ENCODE measurements at places on chromosomes 12 and 14.

- DNase-seq = no peak
Measured at GRCh38 chr12:132909030-132909368, 21.6 kb upstream of the CHFR start.

- DNase-seq = no peak
Measured at GRCh38 chr12:44848703-44849085, 27.4 kb downstream of the NELL2 start.

DNA sequence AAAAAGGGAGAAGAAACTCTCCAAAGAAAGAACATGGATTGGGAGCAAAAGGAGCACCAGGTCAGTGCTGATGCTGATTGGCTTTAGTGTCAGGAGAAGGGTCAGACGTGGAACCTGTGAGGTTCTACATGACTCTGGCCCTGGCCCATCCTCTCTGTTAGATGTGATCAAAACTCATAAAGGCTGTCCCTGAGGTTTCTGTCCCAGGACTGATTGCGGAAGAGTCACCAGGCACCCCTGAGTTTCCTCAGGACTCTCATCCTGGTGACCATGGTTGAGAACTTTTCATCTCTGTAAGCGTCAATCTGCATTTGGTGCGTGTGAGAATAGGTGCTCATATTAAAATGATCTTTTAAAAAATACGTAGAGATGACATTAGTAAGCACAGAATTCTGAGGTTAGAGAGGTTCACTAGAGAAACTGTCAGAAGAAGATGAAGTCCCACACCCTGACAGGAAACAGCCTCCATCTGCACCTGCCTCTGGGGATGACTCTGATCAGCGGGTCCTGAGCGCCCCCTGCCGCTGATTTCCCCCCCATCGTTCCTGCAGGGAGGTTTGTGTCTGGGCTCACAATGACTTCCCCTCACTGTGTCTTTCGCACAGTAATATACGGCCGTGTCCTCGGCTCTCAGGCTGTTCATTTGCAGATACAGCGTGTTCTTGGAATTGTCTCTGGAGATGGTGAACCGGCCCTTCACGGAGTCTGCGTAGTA is 741.8 kb downstream of the TMEM121 start:
- no peak for DNase-seq

DNA sequence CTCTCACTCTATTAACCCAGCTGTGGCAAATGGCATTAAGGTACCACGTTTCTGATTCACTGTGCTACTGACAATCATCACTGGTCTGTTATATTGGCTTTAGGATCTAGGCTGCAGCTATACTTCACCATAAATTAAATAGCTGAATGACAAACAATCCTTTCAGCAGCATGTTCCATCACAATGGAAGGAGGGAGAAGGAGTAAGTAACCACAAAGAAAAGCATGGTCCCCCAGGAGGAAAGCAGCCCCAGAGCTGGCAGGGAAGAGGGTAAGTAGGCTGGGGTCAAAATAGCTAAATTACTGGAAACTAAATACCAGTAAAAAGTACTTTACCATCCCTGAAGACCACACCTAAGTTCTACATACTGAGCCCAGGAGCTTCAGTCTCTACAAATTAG is 2.8 kb downstream of the ARMH4 start:
- DNase-seq = no peak

DNA sequence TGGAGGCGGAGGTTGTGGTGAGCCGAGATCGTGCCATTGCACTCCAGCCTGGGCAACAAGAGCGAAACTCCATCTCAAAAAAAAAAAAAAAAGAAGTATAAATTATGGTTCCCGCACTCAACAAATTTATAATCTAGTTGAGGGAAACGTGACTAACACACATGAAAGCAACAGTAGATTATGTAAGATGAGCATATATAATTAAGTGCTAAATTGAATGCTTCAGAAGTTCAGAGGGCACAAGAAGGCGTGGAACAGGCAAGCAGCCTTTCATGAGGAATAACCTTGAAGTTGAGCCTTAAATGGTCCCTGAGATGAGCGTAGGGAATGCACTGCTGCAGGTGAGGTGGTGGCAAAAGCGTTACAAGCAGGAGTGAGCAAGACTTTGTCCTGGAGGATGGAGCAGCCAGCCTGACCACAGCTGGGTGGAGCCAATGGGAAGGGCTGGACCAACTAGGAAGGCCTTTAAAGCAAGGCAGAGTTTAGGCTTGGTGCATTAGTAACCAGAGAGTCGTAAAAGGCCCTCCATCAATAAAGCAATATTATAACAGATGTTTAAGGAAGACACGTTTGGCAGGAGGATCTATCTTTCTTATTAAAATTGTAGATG is 30.6 kb upstream of the TUBA1A start:
- no peak for DNase-seq

DNA sequence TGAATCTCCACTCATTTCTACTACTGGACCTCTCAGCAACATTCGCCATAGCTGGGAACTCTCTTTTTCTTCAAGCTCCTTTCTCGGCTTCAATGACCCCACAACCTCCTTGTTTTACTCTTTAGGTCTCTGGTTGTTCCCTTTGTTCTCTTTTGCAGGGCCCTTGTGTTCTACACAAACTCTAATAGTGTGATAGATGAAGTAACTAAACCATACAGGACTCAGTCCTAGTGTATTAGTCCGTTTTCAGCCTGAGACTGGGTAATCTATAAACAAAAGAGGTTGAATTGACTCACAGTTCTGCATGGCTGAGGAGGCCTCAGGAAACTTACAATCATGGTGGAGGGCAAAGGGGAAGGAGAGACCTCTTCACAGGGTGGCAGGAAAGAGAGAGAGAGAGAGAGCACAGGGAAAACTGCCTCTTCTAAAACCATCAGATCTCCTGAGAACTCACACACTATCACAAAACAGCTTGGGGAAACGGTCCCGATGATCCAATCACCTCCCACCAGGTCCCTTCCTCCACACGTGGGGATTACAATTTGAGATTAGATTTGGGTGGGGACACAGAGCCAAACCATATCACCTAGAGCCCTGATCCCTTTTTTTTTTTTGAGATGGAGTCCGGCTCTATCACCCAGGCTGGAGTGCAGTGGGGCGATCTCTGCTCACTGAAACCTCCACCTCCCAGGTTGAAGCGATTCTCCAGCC is 32.0 kb upstream of the WNK1 start:
- no peak for DNase-seq

DNA sequence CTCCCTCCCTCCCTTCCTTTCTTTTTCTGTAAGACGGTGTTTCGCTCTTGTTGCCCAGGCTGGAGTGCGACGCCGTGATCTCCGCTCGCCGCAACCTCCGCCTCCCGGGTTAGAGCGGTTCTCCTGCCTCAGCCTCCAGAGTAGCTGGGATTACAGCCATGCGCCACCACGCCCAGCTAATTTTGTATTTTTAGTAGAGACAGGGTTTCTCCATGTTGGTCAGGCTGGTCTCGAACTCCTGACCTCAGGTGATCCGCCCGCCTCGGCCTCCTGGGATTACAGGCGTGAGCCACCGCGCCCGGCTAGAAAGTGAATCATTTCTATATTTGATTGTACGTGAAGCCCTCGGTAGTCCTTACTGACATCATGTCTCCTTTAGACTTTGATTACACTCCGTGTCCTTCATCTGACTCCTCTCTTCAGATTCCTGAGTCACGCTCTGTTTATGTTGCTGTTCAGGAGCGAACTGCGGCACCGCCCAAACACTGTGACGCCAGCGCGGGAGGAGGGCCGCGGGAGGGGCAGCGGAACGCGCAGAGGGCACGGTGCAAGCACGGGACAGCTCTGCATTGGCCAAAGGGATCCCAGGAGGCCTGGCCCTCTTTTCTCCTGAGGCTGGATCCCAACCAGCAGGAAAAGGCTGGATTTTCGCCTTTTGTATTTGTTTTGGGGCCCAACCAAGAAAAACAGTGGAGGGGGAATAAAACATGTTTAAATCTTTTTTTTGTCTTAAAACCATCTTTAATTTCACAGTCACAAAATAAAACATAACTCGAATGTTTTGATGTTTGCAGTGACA is 538 bp upstream of the GABARAPL1 start:
- DNase-seq = peak; percentile 92

DNA sequence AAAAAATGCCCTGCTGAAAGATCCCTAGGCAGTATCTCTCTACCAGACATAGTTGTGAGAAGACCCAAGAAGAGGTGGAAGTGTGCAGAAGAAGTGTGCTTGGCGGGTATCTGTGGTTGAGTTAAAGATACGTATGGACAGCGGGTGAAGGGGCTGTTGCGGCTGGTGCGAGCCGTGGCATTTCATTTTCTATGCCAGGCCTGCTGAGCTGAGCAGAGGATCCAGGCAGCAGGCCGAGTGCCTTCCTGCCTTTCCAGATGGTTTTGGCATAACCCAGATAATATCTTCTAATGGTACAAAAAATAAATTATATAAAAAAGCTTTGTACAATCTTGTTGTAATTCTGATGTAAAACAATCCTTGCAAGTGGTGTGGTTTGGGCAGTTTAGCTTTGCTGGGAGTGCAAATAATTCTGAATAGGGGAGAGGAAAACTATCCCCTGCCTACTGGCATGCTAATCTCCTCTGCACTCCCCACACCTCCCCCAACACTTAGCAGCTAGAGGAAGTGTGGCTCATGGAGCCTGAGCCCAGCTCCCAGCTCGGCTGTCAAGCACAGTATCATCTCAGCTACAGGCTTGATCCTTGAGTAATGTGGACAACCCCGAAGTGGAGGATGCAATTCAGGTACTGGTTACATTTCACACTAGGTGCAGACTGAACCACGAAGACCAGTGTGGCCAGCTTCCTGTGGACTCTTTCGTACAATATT is 168.9 kb downstream of the VRK1 start:
- DNase-seq = no peak

- no peak for DNase-seq
Measured at GRCh38 chr12:106490264-106490663, 92.5 kb upstream of the RFX4 start.

- no peak for DNase-seq
Measured at GRCh38 chr14:100275214-100275613, 31.0 kb downstream of the SLC25A29 start.

DNA sequence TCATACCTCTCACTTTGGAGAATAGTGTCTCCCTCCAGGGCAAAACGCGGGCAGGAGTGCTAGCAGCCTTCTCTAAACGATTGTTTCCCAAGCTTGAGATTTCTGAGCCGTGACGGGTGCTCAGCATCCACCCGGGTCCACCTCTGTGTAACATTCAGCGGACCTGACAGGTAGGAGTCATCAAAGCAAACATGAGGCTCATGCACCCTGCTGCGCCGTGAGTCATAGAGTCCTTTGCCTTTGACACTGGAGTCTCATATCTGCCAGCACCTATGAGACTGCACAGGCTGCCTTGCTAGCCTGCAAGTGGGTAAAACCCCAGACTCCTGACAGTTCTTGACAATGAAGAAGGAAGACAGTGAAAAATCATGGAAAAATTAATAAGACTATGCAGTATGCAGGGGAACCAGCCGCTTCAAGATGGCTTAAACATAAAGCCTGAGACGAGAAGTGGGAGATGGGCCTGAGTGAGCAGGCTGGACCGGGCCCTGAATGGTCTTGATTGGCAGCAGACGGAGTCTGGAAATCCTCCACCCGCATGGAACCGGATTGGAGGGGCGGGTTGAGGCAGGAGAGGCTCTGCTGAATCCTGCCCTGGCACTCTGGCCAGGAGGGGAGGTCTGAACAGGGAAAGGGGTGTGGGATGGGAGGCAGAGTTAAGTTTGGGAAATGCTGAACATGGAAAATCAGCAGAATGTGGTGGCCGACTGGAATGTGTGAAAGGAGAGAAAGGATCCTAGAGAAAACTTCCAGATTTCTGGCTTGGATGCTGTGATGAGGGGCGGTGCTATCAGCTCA is 54.2 kb downstream of the LGMN start:
- peak; percentile 74 for DNase-seq

- peak; percentile 78 for DNase-seq
Measured at GRCh38 chr14:51095854-51096823, 1.2 kb upstream of the TRIM9 start.

DNA sequence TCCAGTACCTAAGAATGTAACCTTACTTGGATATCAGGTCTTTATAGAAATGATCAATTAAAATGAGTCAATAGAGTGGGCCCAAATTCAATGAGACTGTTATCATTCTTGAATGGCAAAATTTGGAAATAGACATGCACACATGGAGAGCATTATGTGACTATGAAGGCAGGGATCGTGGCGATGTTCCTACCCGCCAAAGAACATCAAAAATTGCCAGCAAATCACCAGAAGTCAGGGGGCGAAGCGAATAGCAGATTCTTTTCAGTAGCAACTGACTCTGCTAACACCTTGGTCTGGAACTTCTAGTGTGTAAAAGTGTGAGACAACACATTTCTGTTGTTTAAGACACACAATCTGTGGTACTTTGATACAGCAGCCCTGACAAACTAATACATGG is 192.5 kb downstream of the ACSS3 start:
- no peak for DNase-seq

GRCh38 chr14:25050269-25051150 is 563 bp upstream of the STXBP6 start:
- no peak for DNase-seq

DNA sequence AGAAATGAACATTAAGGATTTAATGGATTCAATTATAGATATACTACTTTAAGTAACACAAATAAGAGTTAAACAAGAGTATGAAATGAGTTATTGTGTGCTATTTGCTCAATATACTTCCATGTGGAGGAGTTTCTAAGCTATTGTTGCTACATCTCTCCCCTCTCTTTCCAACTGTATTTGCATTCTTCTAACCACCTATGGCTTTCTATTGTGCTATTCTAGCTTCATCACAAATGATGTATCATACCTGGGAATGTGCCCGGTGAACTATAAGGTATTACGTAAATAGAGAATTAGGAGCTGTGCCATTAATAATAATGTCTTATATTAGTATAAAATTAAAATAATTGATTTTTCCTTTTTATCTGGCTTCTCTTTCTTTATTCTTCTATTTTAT is 87.1 kb upstream of the PLEKHG7 start:
- DNase-seq = no peak

- no peak for DNase-seq
Measured at GRCh38 chr14:36316131-36316530, 4.3 kb downstream of the MBIP start.

GRCh38 chr14:100165376-100165775 is 5.9 kb upstream of the DEGS2 start:
- no peak for DNase-seq

- no peak for DNase-seq
Measured at GRCh38 chr12:2298556-2299200, 245.9 kb downstream of the CACNA1C start.

GRCh38 chr12:90854136-90854689 is 100.8 kb downstream of the CCER1 start:
- DNase-seq = no peak

DNA sequence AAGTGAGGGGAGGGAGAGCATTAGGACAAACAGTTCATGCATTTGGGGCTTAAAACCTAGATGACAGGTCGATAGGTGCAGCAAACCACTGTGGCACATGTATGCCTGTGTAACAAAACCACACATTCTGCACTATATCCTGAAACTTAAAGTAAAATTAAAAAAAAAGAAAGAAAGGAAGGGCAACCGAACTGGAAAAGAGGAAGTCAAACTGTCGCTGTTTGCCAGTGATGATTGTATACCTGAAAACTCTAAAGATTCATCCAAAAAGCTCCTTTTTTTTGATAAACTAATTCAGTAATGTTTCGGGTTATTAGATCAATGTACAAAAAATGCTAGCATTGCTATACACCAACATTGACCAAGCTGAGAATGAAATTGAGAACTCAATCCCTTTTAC is 259.0 kb upstream of the ALG10 start:
- DNase-seq = no peak

- no peak for DNase-seq
Measured at GRCh38 chr12:1217191-1217949, 226.3 kb downstream of the ERC1 start.

All from posterior cingulate gyrus (tissue), 11 donors.